SK-MEL-5 (cell line): ENCODE measurements at places on chromosomes 6 and 20.

DNA sequence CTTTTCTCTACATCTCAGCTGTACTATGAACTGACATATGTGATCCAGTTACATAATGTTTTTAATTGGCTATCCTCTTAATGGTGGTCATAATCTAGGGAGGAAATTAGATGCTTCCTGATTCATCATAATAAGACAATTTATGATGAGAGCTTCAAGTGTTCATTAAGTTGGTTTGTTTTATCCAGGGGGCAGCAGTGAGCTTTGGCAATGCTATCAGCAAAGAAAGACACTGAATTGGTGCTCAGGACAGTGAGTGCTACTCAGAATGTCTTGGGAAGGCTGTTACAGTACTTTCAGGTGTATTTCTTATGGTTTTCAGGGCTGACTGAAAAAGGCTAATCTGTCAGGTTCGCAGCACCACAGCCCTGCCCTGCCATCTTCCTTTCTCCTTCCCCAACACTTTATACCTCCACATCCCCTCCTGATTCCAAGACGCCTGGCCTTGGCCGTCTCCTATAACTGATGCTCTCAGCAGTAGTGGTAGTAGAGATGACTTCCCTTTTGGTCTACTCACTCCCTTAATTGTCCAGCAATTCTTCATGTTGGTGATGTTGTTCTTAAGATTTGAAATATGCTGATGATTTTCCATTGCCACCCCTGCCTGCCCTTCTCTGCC is 67.0 kb upstream of the TNFAIP3 start:
- peak; percentile 89 for DNase-seq

- DNase-seq: no peak
Observed at GRCh38 chr20:18321976-18322950, 33.9 kb downstream of the ZNF133 start.

GRCh38 chr6:166257911-166258318 is 50.3 kb downstream of the PRR18 start:
- DNase-seq: no peak

- peak; percentile 45 for DNase-seq
Observed at GRCh38 chr20:31440012-31440659, at the start of gene DEFB123. TSS of gene DEFB123 (plus strand) at chr20:31440632. CDS start at chr20:31440699, 67 bp downstream.

DNA sequence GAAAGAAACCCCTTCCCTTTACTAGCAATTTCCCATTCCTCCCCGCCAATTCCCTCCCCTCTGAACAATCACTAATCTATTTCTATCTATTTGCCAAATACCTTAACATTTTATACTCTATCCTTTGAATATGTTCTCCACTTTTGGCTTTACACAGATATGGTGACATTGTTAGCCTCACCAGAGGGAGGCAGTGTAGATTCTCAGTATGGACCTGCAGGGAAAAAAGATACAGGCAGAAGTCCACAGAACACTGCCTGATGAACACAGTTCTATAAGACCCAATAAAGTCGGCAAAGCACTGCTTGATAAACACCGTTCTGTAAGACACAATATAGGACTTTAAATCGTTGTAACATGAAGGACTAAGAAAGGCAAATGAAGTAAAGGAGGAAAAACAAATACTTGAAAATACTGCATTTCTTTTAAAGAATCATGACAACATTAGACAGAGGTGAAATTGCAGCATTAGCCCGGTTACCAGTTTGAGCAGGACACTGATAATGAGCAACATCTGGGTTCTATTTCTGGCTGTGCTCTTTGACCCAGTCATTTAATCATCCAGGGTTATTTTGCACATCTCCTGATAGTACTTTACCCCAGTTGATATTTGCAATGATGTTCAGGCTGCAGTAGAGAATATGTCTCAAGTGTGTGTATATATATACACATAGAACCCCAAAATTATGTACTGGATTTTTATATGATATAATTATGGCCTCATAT is 296.8 kb downstream of the UTRN start:
- peak; percentile 60 for DNase-seq

DNA sequence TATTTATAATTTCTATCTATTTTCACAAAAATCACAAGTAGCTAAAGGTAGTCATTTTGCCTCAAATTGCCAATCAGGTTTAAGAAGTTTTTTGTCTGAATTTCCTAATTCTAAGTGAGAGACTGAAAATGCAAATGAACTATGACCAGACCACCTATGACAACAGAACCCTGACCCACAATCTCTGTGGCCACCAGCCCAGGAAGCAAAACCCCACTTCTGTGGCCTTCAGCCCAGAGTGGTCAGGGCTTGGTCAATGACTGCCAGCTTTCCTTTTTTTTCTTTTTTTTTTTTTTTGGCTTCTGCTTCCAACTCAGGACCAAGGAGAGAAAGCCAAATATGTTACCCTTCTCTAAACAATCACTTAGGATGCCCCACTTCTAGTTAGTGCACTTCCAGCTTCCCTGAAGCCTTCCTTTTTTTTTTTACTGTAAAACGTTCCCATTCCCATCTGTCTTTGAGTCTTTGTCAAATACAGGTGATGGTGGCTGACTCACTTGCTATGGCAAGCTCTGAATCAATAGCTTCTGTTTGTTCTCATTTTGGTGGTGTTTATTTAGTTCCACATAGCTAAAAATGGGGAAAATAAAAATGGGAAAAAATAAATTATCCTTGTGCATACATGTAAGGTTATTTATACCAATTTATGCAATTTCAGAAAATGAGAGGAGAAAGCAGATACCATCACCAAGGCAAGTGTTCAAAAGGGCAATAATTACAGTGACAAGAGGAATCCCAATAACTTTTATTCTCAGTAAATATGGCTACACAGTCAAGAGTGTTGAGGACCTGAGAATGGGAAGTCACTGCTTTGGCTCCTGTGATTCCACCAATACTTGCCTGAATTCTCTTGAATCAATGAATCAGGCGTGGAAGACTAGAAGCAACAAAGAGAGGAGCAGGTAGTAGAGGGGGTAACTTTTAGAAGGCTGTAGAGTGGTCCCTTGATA is 170.3 kb upstream of the PDE7B start:
- no peak for DNase-seq

DNA sequence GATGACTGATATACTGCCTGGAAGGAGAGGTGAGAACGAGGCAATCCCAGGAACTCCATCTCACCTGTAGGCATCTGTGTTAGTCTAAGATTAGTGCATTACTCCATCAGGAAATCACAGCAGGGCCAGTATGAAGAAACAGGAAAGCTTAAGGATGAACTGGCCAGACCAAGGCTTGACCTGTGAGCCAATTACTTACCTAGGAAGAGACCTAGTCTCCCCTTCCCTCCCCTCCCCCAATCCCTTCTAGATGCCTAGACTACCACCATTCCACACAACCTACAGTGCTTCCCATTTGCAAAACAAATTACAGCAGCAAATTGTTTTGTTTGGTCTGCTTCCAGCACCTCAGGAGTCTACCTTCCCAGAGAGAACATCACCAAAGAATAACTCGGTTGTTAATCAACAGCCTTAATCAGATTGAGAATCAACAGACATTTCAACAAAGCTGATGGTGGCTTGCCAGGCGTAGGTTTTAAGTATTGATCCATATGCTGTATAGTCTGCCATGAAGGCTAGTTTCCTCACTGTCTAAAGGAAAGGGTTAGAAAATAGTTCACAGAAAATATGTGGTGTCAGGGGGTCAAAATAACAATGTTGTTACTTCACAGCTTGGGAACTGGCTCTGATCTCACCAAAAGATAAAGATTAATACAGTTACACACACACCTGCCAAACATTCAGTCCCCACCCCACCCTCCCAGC is 10.1 kb downstream of the PKHD1 start:
- DNase-seq: no peak

- no peak for DNase-seq
Observed at GRCh38 chr20:33026072-33026778, 5.2 kb upstream of the BPIFB6 start.

DNA sequence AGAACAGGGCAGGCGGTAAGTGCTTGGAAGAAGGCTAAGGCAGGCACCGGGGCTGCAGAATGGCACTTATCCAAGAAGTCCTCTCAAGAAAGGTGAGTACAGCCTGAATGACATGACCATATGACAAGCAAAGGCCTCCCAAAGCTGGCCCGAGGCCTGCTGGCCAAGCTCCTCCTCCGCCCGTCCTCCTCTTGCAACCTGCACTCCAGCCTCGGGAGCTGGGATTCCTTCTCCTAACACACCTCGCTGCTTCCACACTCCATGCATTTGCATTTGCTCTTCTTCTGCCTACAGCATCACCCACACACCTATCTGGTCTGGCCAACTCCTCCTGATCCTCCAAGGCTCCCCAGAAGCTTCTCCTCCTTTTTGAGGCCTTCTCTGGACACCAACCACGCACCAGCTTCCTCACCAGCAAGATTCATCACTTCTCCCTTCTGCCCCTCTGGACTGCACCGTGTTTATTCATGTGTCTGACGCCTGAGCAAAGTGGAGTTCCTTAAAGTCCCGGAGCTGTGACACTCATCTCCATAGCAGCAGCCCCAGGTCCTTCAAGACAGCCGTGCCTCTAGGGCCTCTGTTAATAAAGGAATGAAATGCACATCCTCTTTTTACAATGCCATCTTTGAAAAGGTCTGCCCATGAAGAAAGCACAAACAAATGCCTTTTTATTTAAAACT is 32.3 kb downstream of the CNKSR3 start:
- DNase-seq: peak; percentile 60

DNA sequence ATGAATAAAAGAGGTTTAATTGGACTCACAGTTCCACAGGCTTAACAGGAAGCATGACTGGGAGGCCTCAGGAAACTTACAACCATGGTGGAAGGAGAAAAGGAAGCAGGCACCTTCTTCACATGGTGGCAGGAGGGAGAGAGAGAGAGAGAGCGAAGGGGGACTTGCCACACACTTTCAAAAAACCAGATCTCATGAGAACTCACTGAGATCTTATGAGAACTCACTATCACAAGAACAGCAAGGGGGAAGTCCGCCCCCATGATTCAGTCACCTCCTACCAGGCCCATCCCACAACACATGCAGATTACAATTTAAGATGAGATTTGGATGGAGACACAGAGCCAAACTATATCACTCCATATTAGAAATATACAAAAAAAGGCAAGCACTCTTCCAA is 6.1 kb upstream of the SIRPD start:
- DNase-seq: no peak

DNA sequence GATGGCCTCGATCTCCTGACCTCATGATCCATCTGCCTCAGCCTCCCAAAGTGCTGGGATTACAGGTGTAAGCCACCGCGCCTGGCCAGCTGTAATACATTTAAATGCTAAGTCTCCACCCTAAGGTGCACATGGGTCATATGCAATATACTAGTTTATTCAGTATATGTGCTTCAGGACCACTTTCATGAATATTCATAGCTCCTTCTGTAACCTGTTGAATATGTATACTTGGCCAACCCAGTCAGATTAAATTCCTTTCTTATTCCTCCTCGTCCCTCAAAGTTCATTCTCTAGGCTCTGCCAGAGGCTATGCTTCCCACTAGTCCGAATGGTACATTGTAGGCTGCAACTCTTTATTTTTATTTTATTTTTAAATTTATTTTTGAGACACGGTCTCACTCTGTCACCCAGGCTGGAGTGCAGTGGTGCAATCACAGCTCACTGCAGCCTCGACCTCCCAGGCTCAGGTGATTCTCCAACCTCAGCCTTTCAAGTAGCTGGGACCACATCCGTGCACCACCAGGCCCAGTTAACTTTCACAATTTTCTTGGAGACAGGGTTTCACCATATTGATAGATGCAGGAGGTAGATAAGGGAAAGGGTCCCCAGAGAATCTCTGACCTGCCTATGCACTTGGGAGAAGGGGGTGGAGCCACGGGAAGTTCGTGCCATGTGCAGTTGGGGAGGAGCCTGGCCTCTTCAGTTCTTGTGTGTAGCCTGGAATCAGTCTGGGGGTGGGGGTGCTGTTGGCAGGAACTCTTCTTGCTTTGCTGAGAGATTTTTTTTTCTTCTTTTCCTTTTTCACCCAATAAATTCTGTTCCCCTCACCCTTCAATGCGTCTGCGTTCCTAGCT is 41.3 kb upstream of the DDR1 start:
- no peak for DNase-seq

DNA sequence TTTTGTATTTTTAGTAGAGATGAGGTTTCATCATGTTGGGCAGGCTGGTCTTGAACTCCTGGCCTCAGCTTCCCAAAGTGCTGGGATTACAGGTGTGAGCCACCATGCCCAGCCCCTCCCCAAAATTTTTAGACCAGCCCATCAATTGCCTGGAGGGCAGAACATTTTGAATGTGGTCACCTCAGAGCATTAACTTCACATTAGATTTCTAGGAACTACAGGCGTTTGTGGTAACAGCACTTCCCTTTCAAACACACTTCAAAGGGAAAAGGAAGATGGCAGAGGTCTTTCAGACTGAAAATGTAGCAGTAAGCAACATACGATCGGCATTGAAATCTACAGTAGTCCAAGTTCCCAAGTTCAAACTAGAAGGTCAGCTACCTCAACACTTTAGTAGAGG is 12.3 kb upstream of the SLA2 start:
- no peak for DNase-seq

DNA sequence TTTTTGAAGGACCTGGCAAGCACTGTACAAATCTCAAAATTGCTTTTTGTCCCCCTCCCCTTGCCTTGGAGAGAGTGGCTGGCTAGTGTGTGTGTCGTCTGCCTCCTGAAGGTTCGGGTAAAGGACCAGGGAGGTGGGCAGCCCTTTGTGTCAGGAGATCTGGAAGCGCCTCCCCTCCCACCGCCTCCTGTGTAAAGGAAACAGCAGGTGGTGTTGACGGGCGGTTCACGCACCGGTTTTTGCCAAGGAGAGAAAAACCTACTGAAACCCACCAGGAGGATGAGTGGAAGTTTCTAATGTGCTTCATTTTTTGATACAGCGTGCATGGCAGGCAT is 1.2 kb downstream of the ENTPD6 start:
- no peak for DNase-seq

- no peak for DNase-seq
Observed at GRCh38 chr6:82612475-82613039, 248.9 kb downstream of the TPBG start.

GRCh38 chr20:51287628-51288413 is 254.7 kb downstream of the NFATC2 start:
- no peak for DNase-seq

DNA sequence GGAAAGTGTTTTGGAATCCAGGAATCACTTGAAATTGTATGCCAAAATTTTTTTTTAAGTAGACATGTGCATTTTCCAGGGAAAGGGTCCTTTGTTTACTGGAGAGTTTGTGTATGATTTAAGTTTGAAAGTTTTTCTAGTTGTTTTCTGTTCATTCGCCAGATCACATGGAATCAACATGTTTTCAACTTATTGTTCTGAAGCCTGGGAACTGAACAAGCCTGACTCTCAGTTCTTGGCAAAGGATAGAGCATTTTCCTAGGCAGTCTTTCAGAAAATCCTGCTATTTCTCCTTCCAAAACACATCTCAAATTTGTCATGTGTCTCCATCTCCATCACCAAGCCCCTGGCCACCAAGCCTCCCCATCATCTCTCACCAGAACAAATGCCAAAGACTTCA is 374.8 kb downstream of the MAFB start:
- DNase-seq: no peak

GRCh38 chr6:39300739-39301138 is 13.5 kb downstream of the KCNK17 start:
- DNase-seq: no peak

DNA sequence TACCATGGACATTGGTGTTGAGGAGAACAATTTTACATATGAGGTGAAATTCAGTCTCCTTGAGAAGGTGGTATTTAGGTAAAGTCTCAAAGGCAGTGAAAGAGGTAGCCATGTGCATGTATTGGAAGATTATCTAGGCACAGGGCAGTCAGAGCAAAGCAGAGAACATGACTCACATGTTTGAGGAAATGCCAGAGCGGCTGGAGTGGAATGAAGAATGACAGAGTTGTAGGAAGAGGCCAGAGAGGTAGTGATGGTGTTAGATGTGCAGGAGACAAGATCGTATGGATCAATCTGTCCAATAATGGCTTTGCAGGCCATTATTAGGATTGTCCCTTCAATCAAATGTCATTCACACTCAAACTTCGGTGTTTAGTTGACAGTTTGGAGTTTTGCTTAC is 449.4 kb upstream of the PTCHD4 start:
- peak; percentile 15 for DNase-seq

- DNase-seq: no peak
Observed at GRCh38 chr6:42292004-42292740, 74.5 kb upstream of the MRPS10 start.
